ENCODE measurements at places on chromosomes 6 and 20.
A peak's percentile ranks its signal among the peaks of the same experiment; 100 is the strongest.

DNA sequence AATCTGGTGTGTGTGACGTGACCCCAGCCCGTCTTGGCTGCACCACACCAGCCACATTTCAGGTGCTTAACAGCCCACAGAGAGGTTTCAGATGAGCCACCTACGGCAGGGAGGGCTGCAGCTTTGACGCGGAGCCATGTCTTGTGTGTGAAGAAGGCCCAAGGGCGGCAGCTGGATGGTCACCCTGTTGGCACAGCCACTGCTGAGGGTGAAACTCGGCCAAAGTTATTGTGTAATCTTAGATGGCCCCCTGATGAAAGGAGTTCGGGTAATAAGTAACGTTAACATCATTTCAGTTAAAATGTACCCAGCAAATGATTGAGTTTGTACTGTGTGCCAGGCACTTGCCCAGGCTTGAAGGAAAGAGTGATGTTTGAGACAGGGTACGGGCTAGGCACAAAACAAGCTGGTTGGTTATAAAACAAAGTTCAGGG lies 97.2 kb downstream of the SSR1 start:
- no peak for DNase-seq

- no peak for DNase-seq
Measured at GRCh38 chr6:13292774-13293173, 35.6 kb downstream of the TBC1D7 start.

GRCh38 chr6:104884867-104885517 lies 25.3 kb upstream of the HACE1 start:
- DNase-seq, result no peak

DNA sequence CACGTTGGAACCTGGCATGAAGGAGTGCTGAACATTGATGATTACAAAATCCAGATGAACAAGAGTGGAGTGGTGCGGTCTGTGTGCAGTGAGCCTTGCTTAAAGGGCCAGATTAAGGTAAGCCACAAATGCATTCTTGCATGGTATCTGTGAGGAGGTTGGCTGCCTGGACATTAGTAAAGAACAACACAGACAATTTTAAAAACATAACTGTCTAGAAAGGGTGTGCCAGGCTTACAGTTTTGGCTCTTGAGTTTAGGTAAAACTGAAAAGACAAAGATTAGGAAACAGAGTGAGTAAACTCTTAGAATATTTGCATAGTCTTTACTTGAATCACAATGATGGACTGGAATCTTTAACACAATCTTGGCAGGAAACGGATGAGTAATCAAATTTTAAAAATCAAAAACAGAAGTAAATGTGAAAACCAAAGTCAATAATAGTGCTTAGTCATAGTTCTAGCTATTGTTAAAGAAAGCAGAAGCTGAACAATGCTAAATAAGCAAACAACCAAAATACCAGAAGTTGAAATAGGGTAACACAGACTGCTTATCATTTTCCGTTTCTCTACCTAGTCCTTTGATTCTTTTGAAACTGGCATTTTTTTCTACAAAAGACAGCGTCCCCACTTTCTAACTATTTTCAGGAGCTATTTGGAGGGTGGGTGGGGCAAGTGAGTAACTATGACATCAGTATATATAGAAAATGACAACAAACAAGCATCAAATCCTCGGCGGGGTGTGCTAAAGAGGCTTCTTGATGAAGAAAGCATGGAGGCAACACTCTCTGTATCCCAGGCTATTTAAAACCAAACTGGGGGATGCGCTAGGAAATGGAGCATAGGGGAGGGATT lies 185.8 kb upstream of the RAB32 start:
- peak; percentile 91 for DNase-seq

GRCh38 chr6:154614641-154615040 lies 104.2 kb upstream of the CNKSR3 start:
- DNase-seq, result no peak

- DNase-seq, result no peak
Measured at GRCh38 chr20:634148-634925, 18.7 kb downstream of the SRXN1 start.

DNA sequence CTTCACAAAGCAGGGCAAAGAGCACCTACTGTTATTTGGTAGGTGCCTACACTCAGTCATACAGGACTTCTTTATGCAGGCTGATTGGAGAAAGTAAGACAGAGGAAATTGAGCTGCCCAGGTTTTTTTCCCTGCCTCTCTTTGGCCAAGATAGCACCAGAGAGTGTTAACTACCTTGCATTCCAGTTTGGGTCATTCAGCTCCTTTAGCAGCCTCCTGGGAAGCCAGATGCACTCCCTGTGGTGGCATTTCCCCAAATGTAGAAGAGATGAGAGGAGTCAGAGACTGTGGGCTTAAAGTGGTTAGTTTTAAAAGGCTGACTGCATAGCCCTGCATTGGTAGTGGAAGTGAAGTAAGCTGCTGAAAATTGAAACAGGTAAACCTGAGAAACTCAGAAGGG lies 358.4 kb downstream of the BCKDHB start:
- DNase-seq, result no peak

- no peak for DNase-seq
Measured at GRCh38 chr6:36985417-36985807, 584 bp downstream of the MTCH1 start.

DNA sequence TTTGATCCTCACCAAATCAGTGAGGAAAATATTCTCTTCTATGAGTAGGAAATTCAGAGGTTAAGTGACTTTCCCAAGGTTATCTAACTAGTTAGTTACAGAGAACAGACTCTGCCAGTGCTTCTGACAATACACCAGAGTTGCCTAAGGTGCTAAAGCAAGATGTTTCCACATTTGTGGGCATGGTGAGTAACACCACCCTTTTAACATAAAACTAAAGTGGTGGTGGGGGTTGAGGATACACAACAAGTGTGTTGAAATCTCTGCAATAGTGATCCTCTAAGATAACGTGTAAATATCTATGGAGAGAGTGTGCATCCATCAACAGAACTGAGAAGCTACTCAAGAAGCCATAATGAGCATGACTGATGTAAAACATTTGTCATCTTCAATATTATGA lies 11.7 kb downstream of the VNN2 start:
- DNase-seq, result no peak

DNA sequence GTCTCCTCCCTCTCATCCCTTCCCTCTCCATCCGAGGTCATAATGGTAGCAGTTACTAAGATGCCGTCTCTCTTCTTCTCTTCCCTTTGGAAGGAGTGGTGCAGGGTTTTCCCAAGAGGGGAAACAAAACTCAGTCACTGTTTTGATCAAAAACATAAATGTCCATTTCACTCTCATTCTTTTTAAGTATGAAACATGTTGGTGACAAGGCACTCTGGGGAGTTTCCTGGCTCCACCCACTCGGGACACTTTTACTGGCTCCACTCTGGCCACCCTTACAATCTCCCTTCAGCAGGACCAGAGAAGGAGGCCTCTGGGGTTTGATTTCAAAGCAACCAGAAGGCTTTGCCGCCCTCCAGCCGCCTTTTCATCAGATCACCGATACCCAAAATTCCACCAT lies 57.0 kb downstream of the FGD2 start:
- no peak for DNase-seq

- DNase-seq, result no peak
Measured at GRCh38 chr6:8268156-8268555, 165.8 kb upstream of the EEF1E1 start.

- no peak for DNase-seq
Measured at GRCh38 chr20:58639182-58640146, 11.6 kb upstream of the STX16 start.

GRCh38 chr20:20255099-20255498 lies 112.8 kb upstream of the INSM1 start:
- no peak for DNase-seq

DNA sequence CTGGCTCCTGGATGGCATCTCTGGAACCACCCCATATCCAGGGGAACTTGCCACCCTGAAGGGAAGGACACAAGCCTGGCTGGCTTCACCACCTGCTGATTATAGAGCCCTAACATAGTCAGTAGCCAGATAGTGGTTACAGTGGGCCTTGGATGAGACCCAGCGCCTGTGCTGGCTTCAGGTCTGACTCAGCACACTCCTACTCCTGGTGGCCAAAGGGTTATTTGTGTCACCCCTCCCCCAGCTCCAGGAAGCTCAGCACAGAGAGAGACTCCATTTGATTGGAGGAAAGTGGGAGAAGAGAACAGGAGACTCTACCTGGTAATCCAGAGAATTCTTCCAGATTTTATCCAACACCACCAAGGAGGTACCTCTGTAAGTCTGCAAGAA lies 12.8 kb downstream of the SNX14 start:
- DNase-seq, result peak; percentile 48

DNA sequence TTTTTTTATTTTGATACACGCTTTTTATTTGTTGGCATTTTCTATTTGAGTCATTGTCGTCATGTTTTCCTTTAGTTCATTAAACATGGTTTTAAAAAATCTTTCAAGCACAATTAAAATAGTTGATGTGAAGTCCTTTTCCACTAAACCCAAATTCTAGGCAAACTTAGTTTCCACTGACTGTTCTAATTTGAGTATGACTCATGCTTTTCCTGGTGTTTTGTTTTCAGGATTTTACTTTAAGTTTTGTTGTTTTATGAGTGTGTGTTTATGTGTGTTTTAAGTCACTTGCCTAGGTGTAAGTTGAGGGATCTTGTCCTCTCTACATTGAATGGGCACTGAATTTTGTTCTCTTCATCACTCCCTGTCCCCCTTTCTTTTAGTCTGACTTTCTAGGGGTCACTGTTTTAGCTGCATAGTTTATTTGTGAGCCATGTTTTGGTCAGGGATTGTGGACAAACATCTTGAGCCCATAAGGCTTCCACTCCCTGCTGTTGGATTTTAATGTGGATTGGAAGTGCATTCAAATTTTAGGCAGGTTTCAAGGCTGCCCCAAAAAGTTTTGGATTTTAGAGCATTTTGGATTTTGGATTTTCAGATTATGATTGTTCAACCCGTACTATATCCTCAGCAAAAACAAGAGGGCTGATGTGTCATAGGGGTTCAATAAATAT lies 94.8 kb downstream of the CDYL start:
- DNase-seq, result no peak

DNA sequence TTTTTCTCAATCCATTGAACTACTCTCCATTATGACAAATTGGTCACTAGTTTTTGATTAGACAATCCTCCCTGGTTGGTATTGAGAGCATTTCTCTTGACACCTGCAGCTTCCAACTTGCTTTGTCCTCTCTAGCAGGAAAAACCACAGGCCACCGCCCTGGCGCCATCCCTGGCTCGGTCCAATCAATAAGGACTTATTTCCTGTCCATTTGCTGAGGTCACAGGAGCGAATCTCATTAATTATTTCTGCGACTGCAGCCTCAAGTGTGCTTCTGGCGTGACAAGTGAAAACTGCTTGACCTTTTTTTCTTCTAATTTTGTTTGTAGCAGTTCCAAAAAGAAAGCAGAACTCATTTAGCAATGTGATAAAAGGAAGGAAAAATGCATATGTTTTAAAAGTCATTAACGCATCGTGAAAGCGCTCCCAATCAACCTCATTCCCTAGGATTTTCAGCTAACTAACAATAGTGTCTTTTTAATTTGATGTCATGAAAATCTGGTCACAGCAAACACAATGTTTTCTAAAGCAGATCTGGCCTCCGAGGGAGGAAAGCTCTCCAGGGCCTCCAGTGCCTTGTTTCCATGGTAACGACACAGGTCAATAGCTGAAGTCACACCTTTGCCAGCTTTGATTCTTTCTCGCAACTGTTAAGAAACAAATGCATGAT lies 39.0 kb upstream of the BEND3 start:
- no peak for DNase-seq

GRCh38 chr6:80932359-80932758 lies 820.1 kb downstream of the TENT5A start:
- peak; percentile 84 for DNase-seq

- no peak for DNase-seq
Measured at GRCh38 chr20:57234556-57235251, 31.7 kb downstream of the BMP7 start.

- DNase-seq, result no peak
Measured at GRCh38 chr6:7112741-7113313, 5.1 kb downstream of the RREB1 start.

DNA sequence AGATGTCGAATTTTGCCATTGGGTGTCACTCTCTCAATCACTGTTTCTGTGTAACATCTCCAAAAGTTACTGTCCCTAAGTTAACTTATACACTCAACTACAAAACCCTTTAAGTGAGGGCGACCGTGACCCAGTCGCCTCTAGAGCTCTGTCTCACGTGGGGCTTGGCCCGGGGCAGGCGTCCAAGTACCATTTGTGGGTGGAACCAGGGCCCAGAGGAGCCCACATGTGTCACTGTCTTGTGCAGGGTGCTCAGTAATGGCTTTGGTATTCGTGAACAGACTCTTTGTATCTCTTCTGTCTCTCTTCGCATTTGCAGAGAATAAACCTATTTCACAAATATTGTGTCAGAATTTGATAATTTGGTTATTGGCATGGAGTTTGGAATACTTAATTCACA lies 109.9 kb upstream of the THBS2 start:
- DNase-seq, result peak; percentile 61

GRCh38 chr6:14265049-14266021 lies 147.8 kb downstream of the CD83 start:
- no peak for DNase-seq

DNA sequence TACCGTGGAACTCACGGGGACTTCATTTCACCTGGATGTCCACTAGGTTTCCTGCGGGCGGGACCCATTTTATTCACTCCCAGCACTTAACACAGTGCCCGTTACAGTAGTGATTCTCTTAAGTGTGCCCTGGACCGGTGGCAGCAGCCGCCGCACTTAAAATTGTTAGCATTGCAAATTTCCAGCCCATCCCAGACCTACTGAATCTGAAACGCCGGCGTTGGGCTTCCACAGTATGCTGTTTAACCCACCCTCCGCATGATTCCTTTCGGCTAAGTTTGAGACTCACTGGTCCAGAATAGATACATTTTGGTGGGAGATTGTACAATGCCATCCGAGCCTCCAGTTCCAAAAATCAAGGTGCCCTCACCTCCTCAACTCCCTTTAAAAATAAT lies 967 bp downstream of the SMPDL3A start:
- DNase-seq, result no peak

DNA sequence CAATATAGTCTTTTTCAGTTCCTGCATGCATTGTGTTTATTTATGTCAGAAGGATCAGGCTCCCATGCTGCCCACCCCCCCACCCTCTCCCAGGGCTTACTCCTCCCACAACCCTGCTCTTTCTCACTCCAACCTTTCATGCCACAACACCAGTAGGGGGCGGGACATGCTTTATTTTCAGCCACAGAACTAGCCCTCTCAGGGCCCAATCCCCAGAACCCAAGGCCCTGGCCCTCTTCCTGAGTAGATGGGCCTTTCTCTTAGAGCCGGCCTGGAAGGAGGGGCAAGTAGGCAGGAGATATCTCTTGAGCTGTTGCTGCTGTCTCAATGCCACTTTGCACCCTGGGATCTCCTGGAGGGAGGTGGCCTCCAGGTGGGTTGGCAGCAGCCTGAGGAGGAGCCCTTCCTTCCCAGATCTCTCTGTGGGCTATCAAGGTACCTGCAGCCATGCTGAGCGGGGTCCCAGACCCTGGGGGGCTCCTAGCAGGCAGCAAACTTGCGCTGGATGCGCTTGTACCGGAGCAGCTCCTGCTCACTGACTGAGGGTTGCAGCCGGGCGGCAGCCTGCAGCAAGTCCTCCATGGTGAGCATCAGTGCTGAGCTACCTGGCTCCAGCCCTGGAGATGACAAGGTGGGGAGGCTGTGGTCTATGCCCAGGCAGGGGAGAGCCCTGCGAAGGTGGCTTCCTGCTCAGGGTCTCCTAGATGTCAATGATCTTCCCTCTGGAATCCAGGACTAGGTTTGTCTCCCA lies 3.5 kb downstream of the GNMT start:
- peak; percentile 54 for DNase-seq

All from fibroblast of skin of right biceps (primary cell).